ENCODE measurements at places on chromosomes 3 and 15.

- DNase-seq: no peak
Measured at GRCh38 chr3:131236421-131236820, 145.2 kb upstream of the NUDT16 start.

DNA sequence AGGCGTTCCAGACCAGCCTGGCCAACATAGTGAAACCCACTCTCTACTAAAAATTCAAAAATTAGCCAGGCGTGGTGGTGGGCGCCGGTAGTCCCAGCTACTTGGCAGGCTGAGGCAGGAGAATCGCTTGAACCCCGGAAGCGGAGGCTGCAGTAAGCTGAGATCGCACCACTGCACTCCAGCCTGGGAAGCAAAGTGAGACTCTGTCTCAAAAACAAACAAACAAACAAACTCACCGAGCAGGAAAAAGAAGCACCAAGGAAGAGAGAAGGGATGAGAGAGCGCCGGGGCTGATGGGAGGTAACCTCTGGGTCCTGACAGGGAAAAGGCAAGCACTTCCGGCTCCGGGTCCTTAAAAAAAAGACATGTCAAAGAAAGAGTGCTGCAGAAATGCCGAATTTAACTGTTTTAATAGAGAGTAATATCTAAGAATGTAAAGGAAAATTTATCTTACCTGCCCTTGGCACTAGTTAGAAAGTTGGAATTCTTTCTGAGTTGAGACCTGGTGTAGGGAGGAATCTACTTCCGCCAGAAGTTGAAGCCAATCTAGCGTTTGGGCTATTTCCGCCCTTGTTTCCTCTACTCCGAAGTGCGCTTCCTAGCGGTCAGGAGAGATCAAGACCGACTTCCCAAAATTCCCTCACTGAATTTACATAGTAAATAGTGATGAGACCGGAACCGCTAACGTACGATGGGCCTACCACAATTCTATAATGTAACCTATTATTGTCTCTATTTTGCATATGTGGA is 29.1 kb downstream of the EFCAB12 start:
- DNase-seq: peak; percentile 37

DNA sequence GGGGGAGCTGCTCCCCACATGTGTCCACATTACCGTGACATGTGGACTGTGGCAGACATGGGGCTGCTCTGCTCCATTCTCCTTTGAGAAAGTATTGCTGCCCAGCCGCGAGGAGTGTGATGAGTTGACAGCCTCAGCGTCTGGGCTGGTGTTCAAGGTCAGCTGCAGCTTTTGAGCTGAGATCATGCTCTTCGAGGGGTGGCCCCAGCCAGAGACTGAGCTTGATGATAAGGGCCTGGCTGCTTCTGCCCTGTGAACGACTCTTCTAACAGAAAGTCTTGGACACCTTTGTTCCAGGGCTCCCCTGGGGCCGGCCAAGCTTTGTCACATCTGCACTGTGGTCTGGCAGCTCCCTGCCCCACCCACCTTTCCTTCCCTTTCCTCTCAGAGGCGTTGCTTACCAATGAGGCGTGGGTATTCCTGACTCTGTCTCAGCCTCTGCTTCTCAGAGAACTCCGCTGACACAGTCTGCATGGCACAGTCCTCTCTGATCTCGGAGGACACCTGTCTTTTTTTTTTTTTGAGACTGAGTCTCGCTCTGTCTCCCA is 86.6 kb downstream of the CHRD start:
- no peak for DNase-seq

GRCh38 chr3:157166115-157166514 is 6.2 kb upstream of the CCNL1 start:
- DNase-seq: no peak

- peak; percentile 17 for DNase-seq
Measured at GRCh38 chr15:84600331-84600686, 500 bp upstream of the ZSCAN2 start.
